ENCODE measurements at places on chromosomes 2 and 18.
A peak's percentile ranks its signal among the peaks of the same experiment; 100 is the strongest.

DNA sequence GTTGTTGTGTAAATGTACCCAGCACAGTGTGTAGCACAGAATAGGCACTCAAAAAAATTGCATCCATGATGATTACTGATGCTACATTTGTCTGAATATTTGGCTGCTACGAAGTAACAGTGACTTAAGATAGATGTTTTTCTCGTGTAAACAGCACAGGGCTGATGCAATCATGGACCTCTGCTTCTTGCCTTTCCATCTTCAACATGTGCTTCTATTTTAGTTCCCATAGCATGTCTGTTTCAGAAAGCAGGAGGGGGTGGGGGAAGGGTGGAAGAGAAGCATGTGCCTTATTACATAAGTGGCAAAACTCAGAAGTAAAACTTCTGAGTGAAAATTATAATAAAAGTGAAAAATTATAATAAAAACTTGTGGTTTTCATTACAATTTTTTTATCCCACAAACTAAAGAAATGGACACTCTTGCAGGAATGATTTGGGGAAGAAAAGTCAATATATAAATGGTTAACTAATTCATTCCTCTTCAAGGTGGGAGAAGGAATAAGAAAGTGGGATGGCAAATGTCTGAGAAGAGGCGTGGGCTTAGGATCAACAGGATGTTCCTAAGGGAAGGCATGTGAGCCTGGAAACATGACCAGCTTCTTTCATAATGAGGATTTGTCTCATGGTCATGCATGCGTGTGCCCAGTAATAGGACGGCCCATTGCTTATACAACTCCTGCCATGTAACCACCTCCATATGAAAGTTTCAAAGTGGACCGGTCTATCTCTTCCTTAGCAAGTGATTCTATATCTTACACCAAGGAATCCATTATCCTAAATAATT lies 27.2 kb downstream of the CCBE1 start:
- no peak for DNase-seq

- no peak for DNase-seq
Measured at GRCh38 chr2:201754717-201755415, 25.9 kb downstream of the ALS2 start.

GRCh38 chr2:187774551-187775071 lies 220.4 kb upstream of the TFPI start:
- no peak for DNase-seq

DNA sequence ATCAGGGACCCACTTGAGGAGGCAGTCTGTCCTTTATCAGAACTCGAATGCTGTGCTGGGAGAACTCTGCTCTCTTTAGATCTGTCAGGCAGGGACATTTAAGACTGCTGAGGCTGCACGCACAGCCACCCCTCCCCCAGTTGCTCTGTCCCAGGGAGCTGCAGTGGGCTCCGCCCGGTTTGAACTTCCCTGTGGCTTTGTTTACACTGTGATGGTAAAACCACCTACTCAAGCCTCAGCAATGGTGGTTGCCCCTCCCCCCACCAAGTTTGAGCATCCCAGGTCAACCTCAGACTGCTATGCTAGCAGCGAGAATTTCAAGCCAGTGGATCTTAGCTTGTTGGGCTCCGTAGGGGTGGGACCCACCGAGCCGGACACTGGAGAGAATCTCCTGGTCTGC lies 11.8 kb upstream of the LHCGR start:
- no peak for DNase-seq

GRCh38 chr2:60641811-60642788 lies 88.6 kb upstream of the BCL11A start:
- DNase-seq: no peak

DNA sequence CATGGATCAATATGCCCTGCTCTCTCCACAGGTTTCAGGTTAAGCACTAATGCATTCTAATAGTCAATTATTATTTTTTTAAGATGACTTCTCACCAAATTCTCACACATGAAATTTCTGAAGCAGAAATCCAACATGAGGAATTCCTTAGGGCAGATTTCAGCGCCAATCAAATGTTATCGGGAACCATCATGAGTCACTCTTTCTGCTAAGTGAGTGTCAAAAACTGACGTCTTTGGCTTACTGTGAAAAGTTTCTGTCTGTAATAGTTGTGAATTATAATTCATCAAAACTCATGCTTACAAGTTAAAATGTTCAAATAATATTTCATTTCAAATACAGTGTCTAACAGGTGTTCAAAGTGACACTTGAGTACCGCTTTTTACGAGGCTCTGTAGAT lies 1038.6 kb downstream of the SOCS6 start:
- no peak for DNase-seq

DNA sequence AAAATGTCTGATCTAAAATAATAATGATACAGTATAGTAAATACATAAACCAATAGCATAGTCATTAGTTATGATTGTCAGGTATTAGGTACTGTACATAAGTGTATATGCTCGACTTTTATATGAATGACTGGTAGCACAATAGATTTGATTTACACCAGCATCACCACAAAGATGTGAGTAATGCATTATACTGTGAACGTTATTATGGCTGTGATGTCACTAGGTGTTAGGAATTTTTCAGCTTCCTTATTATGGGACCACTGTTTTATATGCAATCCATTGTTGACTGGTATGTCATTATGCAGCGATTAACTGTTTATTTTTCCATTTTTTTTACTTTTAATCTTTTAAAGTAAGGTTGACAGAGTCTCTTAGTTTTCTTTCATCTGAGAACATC lies 23.7 kb downstream of the ATP9B start:
- no peak for DNase-seq

DNA sequence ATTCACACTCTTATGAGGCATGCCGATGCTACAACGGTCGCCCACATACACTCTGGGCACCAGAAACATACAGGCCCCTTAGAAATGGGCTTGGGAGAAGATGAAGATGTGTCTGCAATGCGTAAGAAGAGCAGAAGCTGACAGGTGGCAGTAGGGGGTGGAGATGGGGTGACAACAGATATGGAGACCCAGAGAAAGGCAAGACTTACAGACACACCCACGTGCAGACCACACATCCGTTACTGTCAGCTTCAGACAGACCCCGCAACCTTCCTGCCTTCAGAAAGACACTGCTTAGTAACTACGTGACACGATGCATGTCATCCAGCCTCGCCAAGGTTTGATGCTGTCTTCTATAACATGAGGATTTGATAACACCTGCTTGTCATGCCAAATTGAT lies 89.5 kb downstream of the ZFP36L2 start:
- DNase-seq: peak; percentile 55

DNA sequence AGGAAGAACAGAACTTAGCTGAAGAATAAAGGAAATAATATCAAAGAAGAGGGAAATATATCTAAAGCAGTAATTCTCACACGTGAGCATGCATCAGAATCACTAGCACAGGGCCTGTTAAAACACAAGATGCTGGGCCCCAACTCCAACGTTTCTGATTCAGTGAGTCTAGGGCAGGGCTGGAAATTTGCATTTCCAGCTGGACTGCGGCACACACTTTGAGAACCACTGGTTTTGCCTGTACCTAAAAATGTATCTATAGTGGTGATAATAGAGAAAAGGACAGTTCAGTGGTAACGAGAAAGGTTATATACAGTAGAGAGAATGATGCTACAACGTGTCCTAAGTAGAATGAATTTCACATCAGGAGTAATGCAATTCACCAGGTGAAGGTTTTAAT lies 11.2 kb downstream of the REV1 start:
- DNase-seq: no peak

DNA sequence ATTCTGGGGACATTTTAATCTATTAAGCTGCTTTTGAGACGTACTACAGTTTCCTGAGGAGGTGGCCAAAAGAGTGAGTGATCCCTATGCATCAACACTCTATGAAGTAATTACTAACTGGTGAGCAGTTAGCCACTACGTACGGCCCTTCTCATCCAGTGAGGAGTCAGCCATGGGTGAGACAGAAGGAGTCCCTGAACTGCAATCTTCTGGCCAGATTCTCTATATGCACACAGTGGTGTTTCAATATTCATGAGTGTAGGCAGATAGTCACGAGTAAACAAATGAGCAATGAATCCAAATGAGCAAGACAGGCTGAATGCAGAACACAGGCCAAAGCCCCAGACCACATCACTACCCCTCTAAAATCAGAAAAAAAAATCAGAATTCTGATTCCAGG lies 29.8 kb upstream of the TMEM214 start:
- DNase-seq: no peak

- DNase-seq: no peak
Measured at GRCh38 chr2:18551169-18551568, 9.3 kb downstream of the RDH14 start.

DNA sequence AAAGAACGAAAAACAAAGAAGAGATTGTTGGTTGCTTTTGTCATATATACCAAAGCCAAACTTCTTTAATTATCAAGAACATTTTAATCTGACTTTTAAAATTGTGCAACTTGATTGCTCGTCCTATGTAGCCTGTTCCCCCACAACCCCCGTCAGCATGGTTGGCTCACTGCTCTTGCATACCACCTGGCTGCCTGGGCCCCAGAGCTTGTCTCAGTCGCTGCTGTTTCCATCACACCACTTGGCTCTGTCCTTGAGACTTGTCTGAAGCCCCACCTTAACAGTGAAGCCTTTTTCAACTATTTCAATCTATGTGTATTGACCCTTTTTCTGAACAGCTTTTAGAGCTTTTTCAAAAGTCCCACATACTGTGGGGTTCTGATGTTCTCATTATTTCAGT lies 270.8 kb downstream of the ZNF407 start:
- DNase-seq: no peak

DNA sequence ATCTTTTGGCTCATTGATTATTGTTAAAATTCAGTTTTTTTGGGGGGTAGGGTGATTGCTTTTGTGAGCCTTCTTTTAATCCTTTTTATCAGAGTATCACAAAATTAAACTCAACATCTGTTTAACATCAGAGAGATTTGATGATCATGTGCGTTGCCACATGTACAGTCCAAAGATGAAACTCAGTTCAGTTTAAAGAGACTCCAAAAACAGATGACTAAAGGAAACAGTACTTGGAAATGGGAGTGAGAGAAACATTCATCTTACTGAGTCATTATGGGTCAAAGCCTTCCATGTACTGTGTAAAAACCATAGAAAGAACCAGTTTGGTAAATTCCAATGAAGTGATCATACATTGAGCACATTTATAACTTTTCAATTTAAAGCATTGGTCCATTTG lies 53.0 kb downstream of the LYPD6 start:
- no peak for DNase-seq

DNA sequence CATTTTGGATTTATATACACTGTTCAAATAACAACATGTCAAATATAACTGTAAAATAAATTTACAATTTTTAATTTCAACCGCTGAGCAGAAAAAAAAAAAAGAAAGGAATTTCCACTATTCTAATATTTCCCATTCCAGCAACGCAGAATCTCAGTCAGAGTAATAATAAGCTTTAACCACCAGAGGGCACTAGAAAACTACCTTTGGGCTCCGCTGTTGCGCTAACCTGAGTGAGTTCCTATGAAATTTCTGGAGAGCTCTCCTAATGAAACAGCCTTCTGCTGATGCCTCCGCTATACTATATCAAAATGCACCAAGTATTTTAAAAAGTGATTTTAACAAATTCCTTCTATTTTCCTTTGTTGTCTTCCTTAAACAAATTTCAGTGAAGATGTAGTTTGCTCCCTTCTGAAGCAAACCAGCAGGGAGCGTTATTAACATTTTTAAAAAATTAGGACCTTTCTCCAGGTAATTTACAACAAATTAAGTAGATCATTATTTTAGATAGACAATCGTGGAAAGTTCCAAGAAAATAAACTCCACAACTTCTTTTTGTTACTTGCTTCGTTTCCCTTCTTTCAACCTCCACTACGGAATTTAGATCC lies 23.0 kb downstream of the ERMN start:
- DNase-seq: no peak

GRCh38 chr2:206642075-206643025 lies at the start of gene FAM237A:
FAM237A (plus strand) TSS chr2:206642487; CDS start chr2:206644237, 1,750 bp downstream.
- no peak for DNase-seq
